ENCODE measurements at places on chromosomes 5 and 9.

DNA sequence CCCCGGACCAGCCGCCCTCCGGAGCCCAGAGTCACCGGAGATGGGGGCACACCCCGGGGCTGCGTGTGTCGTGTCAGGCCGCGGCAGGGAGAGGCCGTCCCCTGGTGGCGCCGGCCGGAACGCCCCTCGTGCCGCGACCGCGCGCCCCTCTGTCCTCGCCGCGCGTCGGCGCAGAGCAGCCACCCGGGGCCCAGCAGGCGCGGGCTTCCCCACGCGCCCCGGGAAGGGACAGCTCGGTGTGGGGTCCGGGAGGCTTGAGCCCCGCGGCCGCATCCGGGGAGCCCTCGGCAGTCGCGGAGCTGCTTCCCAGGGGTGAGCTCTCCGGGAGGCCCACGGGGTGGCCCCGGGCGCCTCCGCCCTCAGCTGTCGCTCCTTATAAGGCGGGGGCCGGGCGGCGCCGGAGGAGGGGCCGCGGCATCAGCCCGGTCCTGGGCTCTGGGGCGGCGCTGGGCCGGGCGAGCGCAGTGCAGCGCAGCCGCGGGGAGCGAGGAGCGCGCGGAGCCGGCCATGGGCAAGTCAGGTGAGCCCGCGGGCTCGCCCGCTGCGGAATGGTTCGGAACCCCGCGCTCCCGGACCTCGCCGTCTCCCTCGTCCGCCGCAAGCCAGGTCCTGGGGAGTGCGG, at the start of gene GLIPR2:
GLIPR2 (plus strand) TSS at position 462 of the 622 bp plus-strand sequence; CDS start at position 508, 46 bp downstream.
- DNase-seq: no peak

DNA sequence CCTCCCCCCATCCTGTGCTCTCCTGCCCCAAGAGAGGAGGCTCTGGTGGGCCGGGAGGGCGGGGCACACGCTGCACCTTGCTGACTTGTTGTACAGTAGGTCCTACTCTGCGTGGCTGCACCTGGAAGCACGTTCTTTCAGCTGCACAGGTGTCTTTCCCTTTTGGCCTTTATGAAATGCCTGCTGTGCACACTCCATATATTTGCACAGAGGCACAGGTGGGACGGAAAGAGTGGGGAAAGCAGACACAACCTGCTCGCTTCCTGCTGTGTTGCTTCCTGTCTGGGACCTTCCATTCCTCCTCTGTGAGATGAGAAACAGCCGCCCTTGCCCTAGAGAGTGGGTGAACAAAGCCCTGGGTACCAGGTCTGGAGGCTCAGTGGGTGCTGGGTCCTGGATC, 4.8 kb downstream of the USP20 start:
- DNase-seq: no peak

GRCh38 chr5:13034061-13034460, 910.4 kb downstream of the DNAH5 start:
- DNase-seq: no peak

DNA sequence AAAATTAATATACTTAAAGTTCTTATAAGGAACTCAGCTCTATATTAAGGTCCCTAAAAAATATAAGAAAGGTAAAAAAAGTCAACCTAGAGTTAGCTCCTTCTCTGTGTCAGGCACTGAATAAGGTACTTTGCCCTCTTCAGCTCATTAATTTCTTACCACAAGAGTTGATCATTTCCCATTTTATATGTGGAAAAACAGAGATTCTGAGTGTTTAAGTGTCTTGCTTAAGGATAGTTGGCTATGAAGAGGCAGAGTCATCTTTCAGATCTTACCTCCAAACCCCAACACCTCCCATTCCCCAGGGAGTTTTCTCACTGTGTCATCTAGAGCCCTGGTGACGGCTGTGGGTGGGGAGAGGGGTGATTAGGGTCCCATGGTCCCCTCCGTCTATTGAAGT, 40.6 kb downstream of the INSYN2B start:
- no peak for DNase-seq

DNA sequence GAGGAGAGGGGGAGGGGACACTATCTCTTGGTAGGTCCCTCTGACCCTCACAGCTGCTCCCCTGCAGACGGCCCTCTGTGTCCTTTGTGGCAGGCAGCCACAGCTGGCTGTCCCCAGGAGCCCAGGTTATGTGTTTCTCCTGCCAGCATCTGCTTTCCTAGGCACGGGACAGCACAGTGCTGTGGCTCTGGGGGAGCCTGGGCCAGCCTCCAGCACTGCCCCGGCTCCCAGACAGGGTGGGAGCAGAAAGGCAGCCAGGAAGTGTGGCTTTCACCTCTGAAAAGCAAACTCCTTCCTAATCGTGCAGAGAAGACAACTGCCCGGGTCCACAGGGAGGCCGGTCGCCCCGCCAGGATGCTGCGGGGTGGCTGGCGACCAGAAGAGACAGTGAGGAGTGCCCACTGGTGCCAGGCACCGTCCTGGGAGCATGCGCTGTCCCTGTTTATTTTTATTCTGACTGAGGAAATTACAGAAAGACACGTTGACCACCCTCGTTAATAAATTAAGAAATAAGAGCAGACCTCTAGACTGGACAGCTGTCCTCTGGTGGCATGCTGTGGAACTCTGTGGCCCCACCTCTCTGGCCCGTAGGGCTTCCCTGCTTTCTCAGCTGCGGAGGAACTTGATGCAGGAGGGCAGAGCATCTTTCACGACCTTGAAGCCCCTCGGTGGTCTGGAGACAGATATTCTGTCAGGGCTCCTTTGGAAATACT, 240.3 kb downstream of the FANCC start:
- no peak for DNase-seq

GRCh38 chr5:17314907-17315471, 97.6 kb downstream of the BASP1 start:
- no peak for DNase-seq

GRCh38 chr9:96061293-96061987, 185.9 kb downstream of the ERCC6L2 start:
- no peak for DNase-seq

- no peak for DNase-seq
Observed at GRCh38 chr5:42767491-42768105, 11.0 kb downstream of the CCDC152 start.

- no peak for DNase-seq
Observed at GRCh38 chr5:141488591-141489561, at the start of gene PCDHGC5. PCDHGC5 (plus strand) TSS chr5:141489081; CDS start chr5:141489241, 160 bp downstream.

- DNase-seq: no peak
Observed at GRCh38 chr5:109704282-109704952, 14.7 kb downstream of the MAN2A1 start.

All from GF-D8 (cell line).